ENCODE measurements at places on chromosomes 1 and 21.

DNA sequence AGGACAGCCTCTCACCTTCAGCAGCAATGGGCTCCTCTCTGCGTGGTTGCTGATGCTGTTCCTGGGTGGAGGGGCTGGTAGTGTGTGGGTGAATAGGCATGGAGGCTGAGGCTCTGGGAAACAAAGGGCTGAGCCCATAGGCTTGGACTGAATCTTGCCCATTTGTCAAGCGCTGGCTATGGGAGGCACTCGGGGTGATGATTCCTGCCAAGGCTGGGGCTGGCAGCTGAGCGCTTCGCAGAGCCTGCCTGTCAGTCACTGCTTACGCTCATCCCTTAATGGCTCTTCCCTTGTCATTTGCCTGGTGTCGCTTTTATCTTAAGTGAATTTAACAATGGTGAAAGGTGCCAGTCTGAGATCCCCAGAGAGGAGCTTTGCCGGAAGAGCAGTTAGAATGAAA is 353.3 kb downstream of the PBX1 start:
- DNase-seq = no peak

- no peak for DNase-seq
These were observed 12.0 kb downstream of the FHAD1 start for GRCh38 chr1:15258833-15259621.

DNA sequence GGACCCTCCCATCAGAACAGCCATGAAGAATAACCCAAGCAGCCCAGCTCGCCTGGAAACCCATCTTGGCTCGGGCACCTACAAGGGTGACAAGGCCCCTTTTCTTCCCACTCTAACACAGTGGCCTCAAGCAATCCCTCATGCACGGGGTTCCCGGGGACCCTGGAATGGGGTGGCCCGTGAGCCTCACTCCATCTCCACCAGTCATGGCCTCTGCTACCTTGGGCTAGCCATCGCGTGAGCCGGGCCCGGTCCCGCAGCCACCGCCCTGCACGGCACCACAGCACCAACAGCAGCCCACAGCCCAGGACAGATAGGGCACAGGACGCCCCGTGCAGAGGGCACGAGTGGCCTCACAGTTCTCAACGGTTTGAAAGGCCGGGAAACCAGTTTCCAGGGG is 19.0 kb downstream of the WDR4 start:
- no peak for DNase-seq

- no peak for DNase-seq
These were observed 27.8 kb upstream of the LRRC3 start for GRCh38 chr21:44427241-44428120.

GRCh38 chr1:14039582-14040430 is 339.8 kb downstream of the PRDM2 start:
- DNase-seq = no peak

- DNase-seq = no peak
These were observed 9.0 kb upstream of the CSRP1 start for GRCh38 chr1:201515895-201516294.

DNA sequence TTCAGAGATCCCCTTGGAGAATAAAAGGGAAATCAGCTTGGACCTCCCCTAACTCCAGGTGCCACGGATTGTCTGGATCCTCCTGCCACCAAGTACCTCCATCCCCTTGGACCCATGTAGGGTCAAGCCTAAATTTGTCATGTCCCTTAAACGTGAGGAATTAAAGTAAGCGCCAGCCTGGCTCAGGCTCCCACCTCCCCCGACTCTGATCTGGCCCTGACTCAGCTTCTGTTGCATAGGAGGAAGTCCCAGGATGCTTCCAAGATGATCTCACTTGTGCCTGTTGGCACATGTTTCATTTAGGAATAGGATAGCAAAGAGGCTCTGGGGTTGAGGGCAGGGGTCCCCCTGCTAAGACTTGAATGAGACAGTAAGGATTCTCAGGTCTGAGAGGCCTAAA is 231.9 kb upstream of the JUN start:
- no peak for DNase-seq

DNA sequence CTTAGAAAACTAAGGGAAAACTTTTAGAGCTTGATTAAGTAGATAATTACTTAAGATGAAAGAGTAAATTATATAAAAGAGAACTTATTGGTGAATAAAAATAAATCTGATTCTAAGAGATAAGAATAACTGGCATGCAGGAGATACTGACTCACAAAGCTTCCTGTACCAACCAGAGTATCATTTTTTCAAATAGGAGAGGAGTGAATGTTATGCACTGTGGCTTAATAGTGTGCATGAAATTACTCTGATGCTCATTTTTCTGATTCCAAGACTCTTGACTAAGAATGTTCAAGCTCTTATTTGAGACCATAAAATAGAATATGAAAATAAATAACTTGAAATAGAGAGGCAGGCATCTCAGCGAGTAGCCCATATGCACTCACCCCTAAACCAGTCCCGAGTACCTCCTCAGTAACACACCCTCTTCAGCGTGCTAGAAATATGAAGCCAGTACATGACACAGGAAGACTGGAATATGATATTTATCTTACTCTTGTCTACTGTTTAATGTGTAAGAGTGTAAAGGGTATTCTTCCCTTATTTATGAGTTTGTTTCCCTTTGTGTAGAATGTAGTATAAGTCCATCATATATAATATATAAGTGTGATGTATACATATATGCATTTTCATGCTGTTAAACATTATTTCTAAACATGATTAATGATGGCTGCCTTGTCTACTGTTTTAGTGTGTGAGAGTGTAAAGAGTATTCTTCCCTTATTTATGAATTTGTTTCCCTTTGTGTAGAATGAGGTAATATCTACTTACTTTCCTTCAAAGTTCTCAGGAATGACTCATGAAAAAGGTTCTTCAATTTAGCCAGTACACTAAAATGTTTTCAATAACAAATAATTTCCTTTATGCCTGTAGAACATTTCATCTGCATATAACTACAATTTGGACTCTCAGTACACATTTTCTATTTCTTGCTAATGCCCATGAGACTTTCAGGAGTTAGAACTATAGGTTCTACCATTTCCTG is 99.2 kb upstream of the PALMD start:
- DNase-seq = no peak

GRCh38 chr1:21956720-21957552 is 19.8 kb upstream of the HSPG2 start:
- no peak for DNase-seq

DNA sequence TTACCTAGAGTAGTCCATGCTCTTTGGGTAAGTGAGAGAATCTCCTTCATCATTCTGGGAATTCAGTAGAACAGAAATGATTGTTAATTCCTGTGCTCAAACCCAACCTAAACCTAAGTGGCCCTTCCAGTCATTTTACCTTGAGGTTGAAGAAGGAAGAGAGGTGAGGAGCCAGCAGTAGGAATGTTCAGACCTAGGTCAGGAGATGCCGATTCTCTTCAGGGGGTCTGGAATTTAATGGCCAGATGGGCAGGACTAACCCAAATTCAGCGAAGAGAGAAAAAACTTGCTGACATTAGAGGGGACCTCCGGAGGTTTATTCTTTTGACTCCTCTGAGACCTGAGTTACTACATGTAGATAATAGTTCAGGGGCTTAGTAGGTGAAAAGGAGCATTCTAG is 16.5 kb upstream of the OR2B11 start:
- no peak for DNase-seq

DNA sequence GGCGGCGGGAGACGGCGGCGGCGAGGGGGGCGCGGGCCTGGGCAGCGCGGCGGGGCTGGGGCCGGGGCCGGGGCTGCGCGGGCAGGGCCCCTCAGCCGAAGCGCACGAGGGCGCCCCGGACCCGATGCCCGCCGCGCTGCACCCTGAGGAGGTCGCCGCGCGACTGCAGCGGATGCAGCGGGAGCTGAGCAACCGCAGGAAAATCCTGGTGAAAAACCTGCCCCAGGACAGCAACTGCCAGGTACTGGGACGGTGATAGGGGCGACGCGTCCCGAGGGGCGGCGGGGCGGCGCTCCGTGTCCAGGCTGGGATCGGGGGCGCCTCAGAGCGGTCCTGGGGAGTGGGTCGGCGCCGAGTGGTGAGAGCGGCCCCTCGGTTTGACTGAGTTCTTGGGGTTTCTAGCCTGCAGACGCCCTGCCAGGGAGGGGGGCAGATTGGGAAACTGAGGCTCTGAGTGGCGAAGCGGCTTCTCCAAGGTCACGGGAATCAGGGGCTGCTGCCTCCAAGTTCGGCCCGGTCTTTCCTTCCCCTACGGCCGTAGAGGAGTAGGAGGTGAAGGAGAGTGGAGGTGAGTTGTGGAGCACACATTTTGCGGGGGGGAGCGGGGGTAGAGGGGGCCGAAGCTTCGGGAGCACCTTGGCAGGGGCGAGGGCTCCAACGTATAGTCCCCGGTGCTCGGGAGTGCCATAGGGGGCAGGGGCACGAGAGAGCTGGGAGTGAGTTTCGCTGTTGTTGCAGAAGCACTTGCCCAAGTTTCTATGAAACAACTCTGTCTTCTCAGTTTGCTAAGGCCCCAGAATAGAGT is 508 bp downstream of the RAVER2 start:
- peak; percentile 64 for DNase-seq

DNA sequence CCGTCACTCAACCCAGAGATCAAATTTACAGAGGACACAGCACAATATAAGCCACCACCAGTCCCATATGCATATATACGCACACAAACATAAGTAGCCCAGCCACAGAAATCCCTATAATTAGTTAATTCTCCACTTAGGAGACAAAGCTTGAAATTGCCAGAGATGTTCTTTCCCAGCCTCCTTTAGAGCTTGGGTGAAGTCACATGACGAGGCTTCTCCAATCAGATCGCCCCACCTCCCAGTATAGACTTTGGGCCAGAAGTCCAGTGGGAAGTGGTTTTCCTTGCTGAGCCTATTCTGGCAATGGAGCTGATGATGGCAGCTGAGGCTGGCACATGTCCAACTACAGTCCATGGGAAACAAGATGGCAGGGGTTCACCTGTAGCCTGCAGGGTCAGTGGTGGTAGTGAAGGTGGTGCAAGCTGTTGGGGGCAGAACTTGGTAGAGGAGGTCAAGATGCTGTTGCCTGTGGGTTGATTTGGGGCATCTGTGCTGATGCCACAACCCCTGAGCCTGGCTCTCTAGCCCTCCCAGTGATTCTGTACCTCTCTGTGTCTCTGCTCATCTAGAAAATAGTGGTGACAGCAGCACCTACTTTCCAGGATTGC is 535.9 kb downstream of the MATN1 start:
- DNase-seq = no peak

GRCh38 chr1:12314333-12314903 is 84.6 kb downstream of the VPS13D start:
- no peak for DNase-seq

- DNase-seq = no peak
These were observed 11.7 kb downstream of the NDC1 start for GRCh38 chr1:53826367-53826766.

DNA sequence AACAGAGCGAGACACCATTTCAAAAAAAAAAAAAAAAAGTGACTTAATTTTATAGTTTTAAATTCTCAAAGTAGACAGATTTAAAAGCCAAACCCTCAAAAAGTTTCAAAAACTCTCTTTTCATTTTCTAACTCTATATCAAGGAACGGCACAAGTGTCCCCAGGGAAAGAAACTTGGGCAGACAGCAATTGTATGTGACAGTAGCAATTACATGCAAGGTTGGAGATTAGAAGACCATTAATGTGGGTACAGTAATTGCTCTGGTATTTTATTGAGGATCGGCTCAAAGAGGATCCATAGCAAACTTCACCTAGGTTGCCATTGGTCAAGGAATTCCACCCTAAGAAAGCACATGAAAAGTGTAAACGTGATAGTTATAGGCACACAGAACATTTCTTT is 46.2 kb downstream of the ACBD6 start:
- DNase-seq = no peak

GRCh38 chr1:65719391-65719790 is 73.3 kb upstream of the PDE4B start:
- DNase-seq = no peak

GRCh38 chr1:18927082-18927653 is 24.8 kb upstream of the ALDH4A1 start:
- no peak for DNase-seq

DNA sequence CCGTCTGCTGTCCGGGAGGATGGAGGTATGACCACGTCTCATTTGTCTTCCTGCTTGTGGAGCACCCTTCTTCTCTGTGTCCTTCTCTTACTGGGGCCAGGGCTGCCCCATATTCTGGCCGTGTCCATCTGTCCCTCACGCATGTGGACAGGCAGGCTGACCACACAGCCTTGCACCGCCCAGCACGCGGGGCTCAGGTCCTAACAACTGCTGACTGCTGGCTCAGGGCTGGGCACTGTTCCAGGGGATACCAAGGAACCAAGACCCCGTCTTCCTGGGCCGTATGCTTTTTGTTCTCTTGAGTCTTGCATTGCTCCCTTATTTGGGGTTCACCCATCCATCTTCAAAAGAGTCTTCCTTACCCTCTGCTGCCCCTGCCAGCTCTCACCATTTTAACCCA is 17.5 kb upstream of the SPSB1 start:
- DNase-seq = no peak

DNA sequence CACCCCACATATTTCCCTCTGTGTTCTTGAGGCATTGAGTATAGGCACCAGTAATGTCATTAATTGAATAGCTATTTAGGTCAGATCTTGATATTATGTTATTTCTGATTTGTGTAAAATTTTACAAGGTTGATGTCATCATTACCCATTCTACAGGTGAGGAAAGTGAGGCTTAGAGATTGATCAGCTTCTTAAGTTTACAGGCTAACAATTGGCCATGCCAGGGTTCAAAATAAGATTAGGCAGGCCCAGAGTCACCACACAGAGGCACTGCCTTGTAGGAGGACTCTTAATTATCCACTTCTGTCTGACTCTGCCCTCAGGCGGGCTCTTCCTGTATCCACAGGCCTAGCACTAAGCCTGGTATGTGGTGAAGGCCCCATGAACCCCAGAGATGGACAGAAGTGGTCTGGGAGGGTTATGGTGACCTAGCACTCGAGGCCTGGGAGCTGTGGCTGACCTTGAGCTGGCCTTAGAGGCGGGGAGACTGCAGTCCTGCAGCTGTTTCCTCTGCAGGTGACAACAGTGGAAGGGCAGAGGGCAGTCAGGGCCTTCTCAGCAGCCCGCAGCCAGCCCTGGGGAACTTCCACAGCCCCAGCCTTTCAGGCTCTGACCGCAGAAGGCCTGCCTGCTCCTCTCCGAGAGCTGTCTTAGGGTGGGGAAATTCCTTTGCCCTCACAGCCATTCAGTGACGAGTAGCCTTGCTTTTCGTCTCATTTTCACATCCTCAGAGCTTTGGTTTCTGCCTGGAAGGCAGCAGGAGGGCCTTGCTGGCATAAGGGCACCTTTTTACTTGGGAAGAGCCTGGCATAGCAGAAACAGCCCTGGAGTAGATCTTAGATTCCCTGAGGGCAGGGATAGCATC is 12.2 kb downstream of the ZDHHC18 start:
- no peak for DNase-seq
